ENCODE measurements at places on chromosomes 13 and 19.
A peak's percentile ranks its signal among the peaks of the same experiment; 100 is the strongest.

- DNase-seq: no peak
These were observed 1040.6 kb upstream of the SLC10A2 start for GRCh38 chr13:104106705-104107393.

- no peak for DNase-seq
These were observed 13.5 kb downstream of the FPR3 start for GRCh38 chr19:51808333-51808986.

DNA sequence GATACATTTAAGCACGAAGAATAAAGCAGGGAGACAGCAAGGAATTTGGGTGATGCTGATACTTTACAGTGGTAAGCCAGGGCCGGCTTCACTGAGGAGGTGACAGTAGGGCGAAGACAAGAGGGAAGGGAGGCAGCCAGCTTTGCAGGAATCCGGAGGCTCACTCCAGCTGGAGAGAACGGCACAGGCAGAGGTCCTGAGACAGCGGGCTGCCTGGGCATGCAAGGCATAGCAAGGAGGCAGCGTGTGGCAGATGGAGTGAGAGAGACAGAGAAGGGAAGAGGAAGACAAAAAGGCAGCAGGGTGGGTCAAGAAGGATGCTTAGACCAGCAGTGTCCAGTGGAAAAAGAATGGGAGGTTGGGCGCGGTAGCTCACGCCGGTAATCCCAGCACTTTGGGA, 83.2 kb upstream of the WASF3 start:
- no peak for DNase-seq

- DNase-seq: no peak
These were observed 8.4 kb upstream of the LENG8 start for GRCh38 chr19:54440641-54441040.

- no peak for DNase-seq
These were observed 1075.2 kb downstream of the UQCRFS1 start for GRCh38 chr19:28137772-28138171.

- no peak for DNase-seq
These were observed 189.5 kb upstream of the UFM1 start for GRCh38 chr13:38160131-38160530.

- no peak for DNase-seq
These were observed 93.0 kb upstream of the ARGLU1 start for GRCh38 chr13:106660746-106661625.

GRCh38 chr19:18264137-18264854, 10.0 kb downstream of the IQCN start:
- no peak for DNase-seq

DNA sequence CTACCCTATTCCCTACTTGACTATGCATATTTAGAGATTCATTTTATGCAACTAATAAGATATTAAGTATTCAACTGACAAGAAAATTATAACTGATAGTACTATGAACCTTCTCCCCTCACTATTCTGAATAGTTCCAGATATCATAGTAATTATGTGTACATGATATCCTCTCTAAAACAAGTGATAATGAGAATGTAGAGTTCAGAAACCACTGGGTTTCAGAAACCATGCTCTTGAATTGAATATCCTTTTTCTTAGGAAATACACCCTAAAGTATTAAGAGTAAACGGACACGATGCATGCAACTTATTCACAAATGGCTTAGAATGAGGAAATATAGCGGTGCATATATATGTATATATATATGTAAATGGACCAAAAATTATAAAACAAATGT, 160.9 kb downstream of the TBC1D4 start:
- no peak for DNase-seq

GRCh38 chr19:35555301-35556005, 8.0 kb downstream of the ATP4A start:
- no peak for DNase-seq

DNA sequence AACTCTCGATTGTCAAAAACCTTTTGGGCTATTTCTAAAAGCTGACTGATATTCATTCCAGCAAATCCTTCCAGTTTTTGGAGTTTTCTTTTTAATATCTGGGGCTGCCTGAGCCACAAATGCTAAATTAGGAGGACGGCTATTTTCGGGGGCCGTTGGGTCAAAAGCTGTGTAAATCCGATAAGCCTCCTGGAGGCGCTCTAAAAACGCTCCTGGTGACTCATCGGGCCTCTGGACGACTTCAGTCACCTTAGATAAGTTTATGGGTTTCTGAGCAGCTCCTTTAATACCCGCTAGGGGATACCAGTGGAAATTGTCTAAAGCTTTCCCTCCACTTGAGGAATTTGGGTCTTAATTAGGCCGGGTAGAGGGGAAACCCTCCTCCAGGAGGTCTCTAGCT, 66.4 kb downstream of the ZNF730 start:
- no peak for DNase-seq

GRCh38 chr19:52343548-52343947, 7.5 kb downstream of the ZNF610 start:
- DNase-seq: peak; percentile 61

DNA sequence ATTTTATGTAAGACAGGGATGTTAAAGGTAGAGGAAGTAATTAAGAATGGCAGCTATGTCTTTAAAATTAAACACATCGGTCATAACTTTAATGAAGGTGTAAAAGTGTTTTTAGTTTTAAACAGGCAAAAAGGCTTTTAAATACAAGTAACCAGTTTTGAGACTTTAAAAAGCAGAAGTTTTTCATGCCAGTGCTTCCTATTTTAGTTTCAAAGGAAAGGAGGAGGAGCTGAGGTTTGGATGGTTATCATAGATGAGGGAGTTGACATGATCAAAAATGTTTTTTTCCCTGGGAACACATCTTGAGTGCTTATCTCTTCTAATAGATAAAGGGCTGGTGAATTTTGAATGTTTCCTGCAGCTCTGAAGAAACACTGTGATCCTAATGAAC, 42.9 kb downstream of the LRCH1 start:
- DNase-seq: no peak

- no peak for DNase-seq
These were observed 10.7 kb upstream of the KPTN start for GRCh38 chr19:47494729-47495128.

GRCh38 chr19:3323026-3323425, 43.4 kb upstream of the NFIC start:
- DNase-seq: no peak

DNA sequence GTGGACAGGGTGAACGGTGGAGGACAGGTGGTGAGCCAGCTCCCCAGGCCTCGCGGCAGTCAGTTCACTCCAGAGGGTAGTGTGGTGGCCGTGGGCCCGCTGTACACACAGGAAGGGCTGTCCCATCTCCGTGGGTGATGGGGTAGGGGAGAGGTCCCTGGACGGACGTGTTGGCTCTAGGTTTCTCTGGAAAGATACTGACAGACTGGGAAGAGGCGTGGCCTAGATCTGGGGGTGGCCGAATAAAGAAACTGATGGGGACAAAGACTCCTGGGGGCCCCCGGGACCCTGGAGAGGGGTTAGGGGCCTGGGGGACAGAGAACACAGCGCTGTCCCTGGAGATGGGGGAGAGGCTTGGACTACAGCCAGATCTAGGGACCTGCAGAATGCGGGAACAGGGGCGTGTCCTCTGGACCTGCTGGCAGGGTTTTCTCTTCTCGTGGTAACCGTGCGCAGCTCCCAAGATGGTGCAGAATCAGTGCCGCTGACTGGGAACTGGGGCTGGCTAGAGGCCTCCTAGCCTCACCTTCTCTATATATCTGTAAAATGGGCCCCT, 4.0 kb upstream of the PRAM1 start:
- no peak for DNase-seq

- DNase-seq: no peak
These were observed 1.1 kb downstream of the CRTC1 start for GRCh38 chr19:18684642-18684993.

GRCh38 chr19:932648-933552, 7.1 kb downstream of the ARID3A start:
- no peak for DNase-seq

- DNase-seq: no peak
These were observed 2.6 kb upstream of the PDE4A start for GRCh38 chr19:10417541-10418234.

- no peak for DNase-seq
These were observed 41.5 kb downstream of the NFIC start for GRCh38 chr19:3407556-3408516.

- no peak for DNase-seq
These were observed 40.7 kb downstream of the RB1 start for GRCh38 chr13:48344264-48344663.

DNA sequence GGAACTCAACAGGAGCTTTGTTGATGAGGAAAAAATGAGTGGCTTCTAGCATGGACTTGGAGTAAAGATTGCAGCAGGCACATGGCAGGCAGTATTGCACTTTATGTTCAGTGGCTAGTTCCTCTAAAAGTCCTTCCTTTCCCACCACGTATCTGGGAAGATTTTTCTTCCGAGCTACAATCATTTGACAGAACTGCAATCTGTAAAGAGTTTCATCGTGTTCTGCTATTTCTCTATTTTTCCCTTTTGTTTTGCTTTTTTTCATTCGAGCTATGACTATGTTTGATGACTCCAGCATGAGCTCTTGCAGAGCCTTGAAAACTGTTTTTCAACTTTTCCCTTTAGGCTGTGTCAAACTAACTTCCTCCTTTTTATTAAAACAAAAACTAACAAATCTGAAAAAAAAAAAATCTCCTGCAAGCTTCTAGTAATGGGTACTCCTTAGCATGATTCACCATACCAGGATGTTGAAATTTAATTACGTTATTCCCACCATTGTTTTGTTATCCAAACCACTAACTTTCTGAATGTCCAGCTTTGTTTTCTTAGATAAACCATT, 12.3 kb downstream of the CLDN10 start:
- no peak for DNase-seq

- no peak for DNase-seq
These were observed 5.6 kb downstream of the STXBP2 start for GRCh38 chr19:7642295-7643030.

GRCh38 chr13:102402290-102402689, 442 bp upstream of the FGF14 start:
- DNase-seq: no peak

DNA sequence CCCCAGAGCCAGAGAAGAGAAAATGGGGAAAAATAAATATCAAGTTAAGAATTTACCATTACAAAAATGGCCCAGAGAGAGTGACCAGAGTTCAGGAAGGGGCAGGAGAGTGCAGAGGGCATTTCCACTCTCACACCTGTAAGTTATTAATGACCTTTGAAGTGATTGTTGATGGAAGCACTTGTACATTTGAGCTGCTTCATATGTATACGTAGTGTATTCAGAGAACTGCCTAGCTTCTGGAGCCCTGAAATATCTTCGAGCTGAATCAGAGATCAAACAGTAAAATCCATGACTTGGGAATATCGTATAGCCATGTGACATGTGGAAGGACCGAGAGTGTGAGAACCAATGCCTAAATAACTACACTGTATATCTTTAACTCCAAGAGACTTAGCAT, 49.2 kb upstream of the PCCA start:
- DNase-seq: no peak

GRCh38 chr13:76903544-76904162, 17.4 kb upstream of the KCTD12 start:
- peak; percentile 74 for DNase-seq

- no peak for DNase-seq
These were observed 69.2 kb downstream of the PIBF1 start for GRCh38 chr13:72850959-72851677.

GRCh38 chr13:101941095-101941783, 460.6 kb downstream of the FGF14 start:
- DNase-seq: no peak

- no peak for DNase-seq
These were observed 20.4 kb downstream of the TLE6 start for GRCh38 chr19:2997720-2998119.

DNA sequence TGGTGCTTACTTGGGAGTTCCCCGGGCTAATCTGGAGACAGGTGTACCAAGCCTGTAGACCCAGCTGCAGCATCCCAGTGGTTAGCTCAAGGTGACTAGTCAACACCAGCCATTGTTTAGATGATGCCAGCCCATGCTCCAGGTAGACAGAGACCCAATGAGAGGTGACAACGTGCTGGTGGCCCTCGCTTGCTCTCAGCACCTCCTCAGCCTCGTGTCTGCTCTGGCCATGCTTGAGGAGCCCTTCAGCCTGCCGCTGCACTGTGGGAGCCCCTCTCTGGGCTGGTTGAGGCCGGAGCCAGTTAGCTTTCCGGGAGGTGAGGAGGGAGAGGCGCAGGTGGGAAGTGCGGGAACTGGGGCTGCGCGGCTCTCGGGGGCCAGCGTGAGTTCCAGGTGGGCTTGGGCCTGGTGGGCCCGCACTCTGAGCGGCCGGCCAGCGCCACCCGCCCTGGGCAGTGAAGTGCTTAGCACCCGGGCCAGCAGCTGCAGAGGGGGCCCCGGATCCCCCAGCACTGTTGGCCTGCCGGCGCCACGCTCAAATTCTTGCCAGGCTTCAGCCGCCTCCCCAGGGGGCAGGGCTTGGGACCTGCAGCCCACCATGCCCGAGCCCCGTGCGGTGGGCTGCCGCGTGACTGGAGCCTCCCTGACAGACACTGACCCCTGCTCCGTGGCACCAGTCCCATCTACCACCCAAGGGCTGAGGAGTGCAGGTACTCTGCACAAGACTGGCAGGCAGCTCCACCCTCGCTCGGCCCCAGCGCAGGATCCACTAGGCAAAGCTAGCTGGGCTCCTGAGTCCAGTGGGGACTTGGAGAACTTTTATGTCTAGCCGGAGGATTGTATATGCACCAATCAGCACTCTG, 85.9 kb upstream of the VSTM2B start:
- no peak for DNase-seq

GRCh38 chr13:98056839-98057410, 86.0 kb upstream of the FARP1 start:
- DNase-seq: no peak

DNA sequence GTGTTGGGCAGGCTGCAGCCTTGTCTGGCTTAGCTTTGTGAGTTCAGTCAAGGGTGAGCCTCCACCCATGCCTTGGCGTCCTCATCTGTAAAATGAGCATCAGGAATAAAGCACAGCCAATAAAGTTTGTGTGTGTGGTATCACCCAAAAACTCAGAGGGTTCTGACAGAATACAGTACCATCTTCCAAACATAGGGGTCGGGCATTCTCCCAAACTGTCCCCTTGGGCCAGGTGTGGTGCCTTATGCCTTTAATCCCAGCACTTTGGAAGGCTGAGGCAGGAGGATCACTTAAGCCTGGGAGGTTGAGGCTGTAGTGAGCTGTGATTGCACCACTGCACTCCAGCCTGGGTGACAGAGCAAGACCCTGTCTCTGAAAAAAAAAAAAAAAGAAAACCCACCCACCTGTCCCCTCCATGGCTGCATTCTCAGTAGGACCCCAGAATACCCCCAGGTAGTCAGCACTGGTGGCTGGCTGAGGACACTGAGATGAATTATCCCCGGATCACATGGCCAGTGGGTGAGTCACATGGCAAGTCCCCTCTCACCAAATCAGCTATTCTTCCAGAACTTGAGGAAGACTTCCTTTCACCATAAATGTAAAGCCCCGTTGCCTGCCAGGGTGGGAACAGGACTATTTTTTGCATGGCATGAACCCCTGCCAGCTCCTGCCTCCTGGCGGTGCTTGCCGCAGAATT, 18.6 kb downstream of the POP4 start:
- no peak for DNase-seq

DNA sequence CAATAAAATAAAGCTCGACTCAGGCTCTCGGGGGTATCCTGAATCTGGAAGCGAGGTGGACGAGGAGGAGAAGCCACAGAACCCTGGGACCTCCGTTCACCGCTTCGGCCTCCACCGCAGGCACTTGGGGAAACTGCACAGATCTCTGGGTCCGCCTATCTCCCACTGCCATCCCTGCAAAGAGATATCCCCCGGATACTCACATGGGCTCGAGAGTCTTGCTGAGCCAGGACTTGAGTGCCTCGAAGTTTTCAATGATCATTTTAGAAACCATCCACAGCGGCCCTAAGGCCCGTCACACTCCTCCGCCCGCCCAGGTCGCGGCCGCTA, 589 bp downstream of the RBM26 start:
- DNase-seq: no peak
